Effector memory CD4-positive, alpha-beta T cell (primary cell): ENCODE measurements at places on chromosomes 7 and 10.

DNA sequence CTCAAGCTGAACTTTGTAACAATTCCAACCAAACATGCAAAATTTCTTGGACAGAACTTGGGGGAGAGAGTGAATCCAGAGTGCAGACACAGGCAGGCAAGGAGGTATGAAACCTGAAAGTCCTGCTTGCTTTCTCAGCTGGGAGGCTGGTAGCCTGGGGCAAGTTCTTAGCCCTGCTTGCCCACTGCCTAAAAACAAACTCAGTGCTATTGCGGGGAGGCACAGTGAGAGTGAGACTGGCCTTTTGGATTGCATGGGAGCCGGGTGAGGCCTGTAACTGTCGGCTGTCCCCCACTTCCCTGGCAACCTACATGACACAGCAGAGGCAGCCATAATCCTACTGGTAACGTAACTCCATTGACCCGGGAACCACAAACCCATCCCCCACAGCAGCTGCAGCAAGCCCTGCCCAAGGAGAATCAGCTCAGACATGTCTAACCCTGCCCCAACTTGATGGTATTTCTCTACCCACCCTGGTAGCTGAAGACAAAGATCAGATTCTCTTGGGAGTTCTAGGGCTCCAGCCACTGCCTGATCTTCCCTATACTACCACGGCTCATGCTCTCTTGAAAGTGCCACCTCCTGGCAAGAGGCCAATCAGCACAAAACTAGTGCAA, 663.6 kb downstream of the GRM8 start:
- DNase-seq, result no peak
- no peaks in the 10 kb centered on the region for H3K27me3 ChIP-seq
- H3K36me3 ChIP-seq, result no peaks in the 10 kb centered on the region
- H3K4me1 ChIP-seq, result no peaks in the 10 kb centered on the region
- H3K27ac ChIP-seq, result no peak overlapping the region

GRCh38 chr10:112361951-112362751, 11.8 kb upstream of the ACSL5 start:
- no peak overlapping the region for H3K27ac ChIP-seq
- DNase-seq, result no peak
- H3K36me3 ChIP-seq, result no peaks in the 10 kb centered on the region
- H3K4me3 ChIP-seq, result no peak overlapping the region
- H3K4me1 ChIP-seq, result no peaks in the 10 kb centered on the region

DNA sequence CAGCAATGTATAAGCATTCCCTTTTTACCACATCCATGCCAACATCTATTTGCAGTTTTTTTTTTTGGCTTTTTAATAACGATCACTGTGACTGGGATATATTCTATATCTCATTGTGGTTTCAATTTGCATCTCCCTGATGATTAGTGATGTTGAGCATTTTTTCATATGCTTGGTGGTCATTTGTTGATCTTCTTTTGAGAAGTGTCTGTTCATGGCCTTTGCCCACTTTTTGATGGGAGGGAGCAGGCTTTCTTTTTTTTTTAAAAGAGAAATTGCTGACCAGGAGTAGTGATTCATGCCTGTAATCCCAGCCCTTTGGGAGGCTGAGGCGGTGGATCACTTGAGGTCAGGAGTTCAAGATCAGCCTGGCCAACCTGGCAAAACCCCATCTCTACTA, 4.0 kb downstream of the MUC17 start:
- DNase-seq, result no peak
- H3K27me3 ChIP-seq, result no peaks in the 10 kb centered on the region
- no peaks in the 10 kb centered on the region for H3K36me3 ChIP-seq
- H3K4me3 ChIP-seq, result no peak overlapping the region
- H3K4me1 ChIP-seq, result no peaks in the 10 kb centered on the region

DNA sequence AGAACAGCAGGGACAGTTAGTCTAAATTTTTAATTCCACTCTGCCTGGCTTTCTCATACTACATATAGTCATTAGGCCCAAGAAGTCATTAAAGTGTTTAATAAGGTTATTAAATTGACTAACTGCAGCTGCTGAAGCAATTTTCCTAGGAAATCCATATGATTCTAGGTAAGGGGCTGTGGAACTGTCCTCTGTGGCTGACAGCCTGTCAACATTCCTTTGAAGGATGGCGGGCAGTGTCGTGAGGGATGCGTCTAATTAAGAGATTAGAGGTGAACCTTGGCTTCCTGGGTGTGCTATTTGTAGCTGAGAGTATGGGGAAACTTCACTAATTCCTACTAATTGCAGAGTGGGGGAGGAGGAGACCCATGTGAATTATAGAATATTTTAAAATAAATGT, 64.6 kb downstream of the SNX10 start:
- no peaks in the 10 kb centered on the region for H3K36me3 ChIP-seq
- no peak overlapping the region for H3K4me3 ChIP-seq
- no peak for DNase-seq
- no peaks in the 10 kb centered on the region for H3K27me3 ChIP-seq

- no peaks in the 10 kb centered on the region for H3K27me3 ChIP-seq
- H3K4me3 ChIP-seq, result no peak overlapping the region
- H3K4me1 ChIP-seq, result no peaks in the 10 kb centered on the region
- H3K36me3 ChIP-seq, result no peaks in the 10 kb centered on the region
- no peak overlapping the region for H3K27ac ChIP-seq
These were observed 991.4 kb downstream of the CCSER2 start for GRCh38 chr10:85319826-85320225.

GRCh38 chr10:122164815-122165483, 106.1 kb upstream of the BTBD16 start:
- peaks cover 10% of the 10 kb centered on the region for H3K27me3 ChIP-seq
- H3K27ac ChIP-seq, result no peak overlapping the region
- no peak for DNase-seq

GRCh38 chr7:47580175-47580706, 1.7 kb downstream of the TNS3 start:
- H3K27me3 ChIP-seq, result no peaks in the 10 kb centered on the region
- no peak overlapping the region for H3K4me3 ChIP-seq
- H3K4me1 ChIP-seq, result no peaks in the 10 kb centered on the region
- no peaks in the 10 kb centered on the region for H3K36me3 ChIP-seq

DNA sequence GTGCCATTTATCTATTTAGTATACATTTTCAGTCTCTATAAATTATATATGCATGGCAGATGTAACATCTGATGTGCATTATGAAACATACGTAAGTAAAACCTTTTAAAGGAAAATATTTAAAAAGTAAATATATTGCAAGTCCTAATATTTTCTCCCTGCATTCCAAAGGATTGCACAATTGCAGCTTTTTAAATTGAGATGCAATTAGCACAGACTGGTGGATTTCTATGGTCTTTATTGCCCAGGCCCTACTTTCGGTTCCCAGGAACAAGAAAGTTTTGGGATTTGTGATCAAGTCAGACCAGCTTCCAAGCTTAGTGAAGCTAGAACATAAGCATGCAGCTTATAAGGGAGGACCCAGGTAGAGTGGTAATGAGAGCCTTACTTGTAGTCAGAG, 337.8 kb downstream of the NRG3 start:
- H3K36me3 ChIP-seq, result no peaks in the 10 kb centered on the region
- no peak for DNase-seq

DNA sequence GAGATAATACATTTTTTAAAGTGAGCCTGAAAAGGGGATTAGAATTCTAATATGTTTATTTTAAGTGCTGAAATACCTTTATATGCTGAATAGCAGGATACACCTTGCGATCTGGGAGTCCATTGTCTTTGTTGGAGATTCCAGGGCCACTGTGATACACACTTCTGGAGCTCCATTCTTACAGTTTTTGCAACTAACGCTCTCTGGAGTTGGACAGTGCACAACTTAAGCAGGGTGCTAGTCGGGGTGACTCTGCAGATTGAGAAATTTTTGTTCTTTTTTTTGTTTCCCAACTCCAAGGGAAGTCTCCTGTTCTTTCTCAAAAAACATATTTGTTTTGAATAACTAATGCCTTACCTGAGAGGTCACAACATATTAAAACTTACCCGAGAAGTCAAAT, 23.7 kb upstream of the POU6F2 start:
- H3K4me1 ChIP-seq, result no peaks in the 10 kb centered on the region
- no peak for DNase-seq
- H3K4me3 ChIP-seq, result no peak overlapping the region
- H3K27me3 ChIP-seq, result no peaks in the 10 kb centered on the region
- H3K36me3 ChIP-seq, result no peaks in the 10 kb centered on the region

GRCh38 chr7:41685684-41686083, 17.2 kb downstream of the INHBA start:
- DNase-seq, result no peak
- H3K36me3 ChIP-seq, result no peaks in the 10 kb centered on the region
- no peaks in the 10 kb centered on the region for H3K4me1 ChIP-seq

GRCh38 chr7:56077681-56078080, 13.6 kb downstream of the SUMF2 start:
- no peaks in the 10 kb centered on the region for H3K27me3 ChIP-seq
- H3K36me3 ChIP-seq, result peaks cover 22% of the 10 kb centered on the region
- no peak overlapping the region for H3K4me3 ChIP-seq
- no peak for DNase-seq
- no peaks in the 10 kb centered on the region for H3K4me1 ChIP-seq
- no peak overlapping the region for H3K27ac ChIP-seq

- no peaks in the 10 kb centered on the region for H3K27me3 ChIP-seq
- DNase-seq, result no peak
- no peak overlapping the region for H3K4me3 ChIP-seq
- no peaks in the 10 kb centered on the region for H3K4me1 ChIP-seq
- H3K36me3 ChIP-seq, result no peaks in the 10 kb centered on the region
These were observed 179.7 kb downstream of the XPNPEP1 start for GRCh38 chr10:109743574-109743973.

DNA sequence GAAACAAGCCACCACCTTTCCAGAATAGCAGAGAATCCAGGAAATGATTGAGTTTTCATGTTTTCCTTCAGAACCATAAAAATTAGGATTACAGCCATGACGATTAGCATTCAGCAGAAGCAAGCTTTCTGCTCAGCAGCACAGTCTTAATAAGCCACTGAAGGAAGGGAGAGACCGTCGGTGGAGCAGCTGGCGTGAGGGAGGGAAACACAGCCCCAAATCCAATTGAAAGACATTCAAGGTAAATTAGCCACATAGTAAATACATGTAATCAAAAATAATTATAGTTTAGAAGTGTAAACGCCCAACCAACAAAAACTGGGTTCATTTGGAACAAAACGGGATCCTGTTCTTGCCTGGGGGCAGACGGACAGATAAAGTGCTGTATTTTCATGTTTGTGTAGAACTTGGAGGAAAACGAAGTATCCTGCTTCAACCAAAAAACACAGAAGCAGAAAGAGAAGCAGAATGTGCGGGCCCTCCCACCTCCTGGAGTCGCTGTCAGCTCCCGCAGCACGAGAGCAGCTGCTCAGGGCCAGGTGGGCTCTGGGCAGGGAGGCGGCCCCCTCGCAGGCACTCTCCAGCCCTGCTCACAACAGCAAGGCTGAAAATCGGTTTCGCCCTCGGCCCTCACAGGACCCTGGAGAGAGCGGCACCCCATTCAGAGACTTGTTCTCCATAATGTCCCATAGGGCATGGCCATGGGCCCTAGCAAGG, 84.9 kb downstream of the TCERG1L start:
- DNase-seq, result no peak
- no peaks in the 10 kb centered on the region for H3K27me3 ChIP-seq
- no peaks in the 10 kb centered on the region for H3K36me3 ChIP-seq
- H3K27ac ChIP-seq, result no peak overlapping the region
- no peaks in the 10 kb centered on the region for H3K4me1 ChIP-seq

GRCh38 chr10:35127289-35127891, 744 bp downstream of the CREM start:
- DNase-seq, result peak; percentile 52
- H3K4me3 ChIP-seq, result peak overlapping the region; percentile 84
- H3K36me3 ChIP-seq, result no peaks in the 10 kb centered on the region
- no peaks in the 10 kb centered on the region for H3K27me3 ChIP-seq

- H3K27me3 ChIP-seq, result no peaks in the 10 kb centered on the region
- H3K4me1 ChIP-seq, result no peaks in the 10 kb centered on the region
- DNase-seq, result no peak
- H3K36me3 ChIP-seq, result no peaks in the 10 kb centered on the region
- H3K4me3 ChIP-seq, result no peak overlapping the region
These were observed 119.8 kb upstream of the LYZL2 start for GRCh38 chr10:30749385-30749784.

DNA sequence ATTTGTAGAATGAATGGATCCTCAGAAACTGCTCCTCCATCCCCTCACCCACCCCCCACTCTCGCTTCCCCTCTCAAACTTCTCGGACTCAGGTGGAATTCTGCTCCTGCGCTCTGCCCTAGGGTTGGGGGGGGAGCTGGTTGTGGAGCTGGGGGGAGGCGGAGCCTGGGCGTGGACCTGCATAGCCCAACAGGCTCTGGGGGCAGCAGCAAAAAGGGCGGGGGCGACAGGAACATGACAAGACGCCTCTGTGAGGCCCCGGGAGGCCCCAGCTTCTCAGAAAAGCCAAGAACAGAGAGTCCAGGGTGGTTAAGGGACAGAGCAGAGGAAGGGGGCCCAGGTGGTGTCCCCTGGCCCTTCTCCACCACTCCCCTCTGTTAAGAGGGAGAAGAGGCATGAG, 3.5 kb downstream of the TSC22D4 start:
- H3K27ac ChIP-seq, result peak overlapping the region; percentile 88
- no peak overlapping the region for H3K4me3 ChIP-seq
- H3K36me3 ChIP-seq, result peaks cover 24% of the 10 kb centered on the region
- peaks cover 49% of the 10 kb centered on the region for H3K4me1 ChIP-seq
- H3K27me3 ChIP-seq, result no peaks in the 10 kb centered on the region

GRCh38 chr10:70809726-70810125, 6.0 kb upstream of the SGPL1 start:
- no peak for DNase-seq
- no peaks in the 10 kb centered on the region for H3K36me3 ChIP-seq
- no peaks in the 10 kb centered on the region for H3K4me1 ChIP-seq

GRCh38 chr7:115662120-115662519, 368.4 kb downstream of the TFEC start:
- no peak overlapping the region for H3K4me3 ChIP-seq
- no peaks in the 10 kb centered on the region for H3K4me1 ChIP-seq
- no peak for DNase-seq
- no peak overlapping the region for H3K27ac ChIP-seq
- H3K36me3 ChIP-seq, result no peaks in the 10 kb centered on the region

DNA sequence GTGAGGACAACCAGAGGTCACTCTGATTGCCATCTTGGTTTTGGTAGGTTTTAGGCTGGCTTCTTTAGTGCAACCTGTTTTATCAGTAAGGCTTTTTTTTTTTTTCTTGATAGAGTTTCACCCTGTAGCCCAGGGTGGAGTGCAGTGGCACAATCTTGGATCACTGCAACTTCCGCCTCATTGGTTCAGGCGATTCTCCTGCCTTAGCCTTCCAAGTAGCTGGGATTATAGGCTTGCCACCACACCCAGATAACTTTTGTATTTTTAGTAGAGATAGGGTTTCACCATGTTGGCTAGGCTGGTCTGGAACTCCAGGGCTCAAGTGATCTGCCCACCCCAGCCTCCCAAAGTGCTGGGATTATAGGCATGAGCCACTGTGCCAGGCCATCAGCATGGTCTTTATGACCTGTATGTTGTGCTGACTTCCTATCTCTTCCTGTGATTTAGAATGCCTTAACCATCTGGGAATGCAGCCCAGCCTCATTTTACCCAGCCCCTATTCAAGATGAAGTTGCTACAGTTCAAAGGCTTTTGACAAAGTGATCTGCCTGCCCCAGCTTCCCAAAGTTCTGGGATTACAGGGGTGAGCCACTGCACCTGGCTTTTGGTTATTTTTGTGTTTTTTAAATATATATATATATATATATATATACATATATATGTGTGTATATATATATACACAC, 7.0 kb upstream of the ZNF425 start:
- H3K4me3 ChIP-seq, result no peak overlapping the region
- no peak for DNase-seq
- H3K4me1 ChIP-seq, result no peaks in the 10 kb centered on the region

GRCh38 chr7:132373041-132373440, 203.2 kb downstream of the PLXNA4 start:
- no peaks in the 10 kb centered on the region for H3K27me3 ChIP-seq
- H3K4me1 ChIP-seq, result no peaks in the 10 kb centered on the region
- H3K27ac ChIP-seq, result no peak overlapping the region
- DNase-seq, result no peak
- no peaks in the 10 kb centered on the region for H3K36me3 ChIP-seq
- no peak overlapping the region for H3K4me3 ChIP-seq
